HFFc6 (cell line): ENCODE measurements at places on chromosomes 12 and 14. TPM values are rescaled to one million over a fixed set of nuclear protein-coding genes. Genes with fewer than 3 reads are reported as not detected.

- DNase-seq, result no peak
Measured at GRCh38 chr14:98445718-98446117, 826.3 kb downstream of the BCL11B start.

DNA sequence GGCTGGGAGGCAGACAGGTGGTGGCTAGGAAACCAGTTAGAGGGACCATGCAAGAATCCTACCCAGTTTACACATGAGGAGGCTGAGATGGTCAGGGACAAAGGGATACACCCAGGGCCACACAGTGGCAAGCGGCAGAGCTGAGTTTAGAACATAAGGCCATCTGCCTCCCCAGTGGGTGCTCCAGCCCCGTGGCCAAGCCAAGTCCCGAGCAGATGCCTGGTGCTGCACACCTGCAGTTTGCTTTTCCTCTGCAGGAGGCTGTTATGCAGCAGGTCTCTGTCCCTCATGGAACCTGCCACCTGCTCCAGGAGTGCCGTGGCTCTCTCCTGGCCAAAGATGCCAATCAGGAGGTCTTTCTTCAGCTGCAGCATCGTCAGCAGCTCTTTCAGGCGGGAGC lies 70.8 kb downstream of the SYNE3 start:
- no peak for DNase-seq

DNA sequence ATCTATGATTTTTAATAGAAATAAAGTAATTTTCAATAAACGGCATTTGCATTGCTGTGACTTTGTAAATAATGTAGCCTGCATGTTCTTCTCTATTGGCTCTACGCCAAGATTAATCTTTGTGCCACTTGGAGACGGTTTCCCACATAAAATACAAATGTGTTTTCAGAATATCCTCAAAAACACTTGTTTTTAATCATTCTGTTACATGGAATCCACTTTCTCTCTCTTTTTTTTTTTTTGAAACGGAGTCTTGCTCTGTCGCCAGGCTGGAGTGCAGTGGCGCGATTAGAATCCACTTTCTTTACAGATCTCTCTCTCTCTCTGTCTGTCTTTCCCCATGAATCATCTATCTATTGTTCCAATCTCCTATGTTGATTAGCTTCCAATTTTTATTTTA lies 22.8 kb upstream of the SSPN start:
- DNase-seq, result no peak

DNA sequence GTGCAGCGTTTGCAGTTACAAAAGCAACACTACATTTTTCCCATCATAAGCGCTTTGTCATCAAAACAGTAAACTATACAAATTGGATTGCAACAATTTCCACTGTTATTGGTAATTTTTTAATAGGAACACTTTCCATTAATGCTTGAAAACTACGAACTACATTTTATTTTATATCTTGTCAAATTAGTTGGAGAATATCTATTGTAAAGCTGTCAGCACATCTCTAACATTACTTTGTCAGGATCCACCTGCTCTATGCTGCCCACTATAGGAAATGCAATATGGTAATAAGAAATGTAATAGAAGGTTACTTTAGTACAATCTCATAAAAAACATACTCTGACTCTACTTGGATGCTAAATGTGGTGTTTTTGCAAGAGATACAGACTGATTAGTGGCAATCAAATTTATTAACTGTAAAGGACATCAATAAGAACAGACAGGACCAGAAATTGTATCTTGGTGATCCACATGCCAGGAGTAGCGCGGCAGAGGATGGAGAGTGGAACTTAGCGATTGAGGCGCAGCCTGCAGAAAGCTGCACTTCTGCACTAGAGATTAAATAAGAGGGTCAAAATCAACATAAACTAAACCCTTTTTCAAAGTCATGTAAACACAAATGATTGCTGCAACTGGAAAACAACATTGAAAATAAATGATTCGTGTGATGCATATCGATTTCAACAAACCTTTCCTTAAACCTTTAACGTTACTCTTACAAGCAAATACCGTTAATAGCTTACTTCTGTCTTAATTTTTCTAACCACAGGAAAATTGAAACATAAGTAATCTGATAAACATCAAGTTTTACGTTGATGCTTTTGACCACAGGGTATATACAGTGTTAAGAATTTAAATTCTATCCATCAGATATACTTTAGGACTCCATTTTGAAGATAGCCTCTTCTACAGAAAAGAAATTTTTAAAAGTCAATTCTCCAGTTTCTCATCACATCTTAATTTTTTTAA lies 3.6 kb upstream of the ARID2 start:
- DNase-seq, result peak; percentile 51

The ZNF26 gene
- total RNA-seq, result 5.8 to 6.5 TPM (median 6.3 TPM) in 3 replicates

DNA sequence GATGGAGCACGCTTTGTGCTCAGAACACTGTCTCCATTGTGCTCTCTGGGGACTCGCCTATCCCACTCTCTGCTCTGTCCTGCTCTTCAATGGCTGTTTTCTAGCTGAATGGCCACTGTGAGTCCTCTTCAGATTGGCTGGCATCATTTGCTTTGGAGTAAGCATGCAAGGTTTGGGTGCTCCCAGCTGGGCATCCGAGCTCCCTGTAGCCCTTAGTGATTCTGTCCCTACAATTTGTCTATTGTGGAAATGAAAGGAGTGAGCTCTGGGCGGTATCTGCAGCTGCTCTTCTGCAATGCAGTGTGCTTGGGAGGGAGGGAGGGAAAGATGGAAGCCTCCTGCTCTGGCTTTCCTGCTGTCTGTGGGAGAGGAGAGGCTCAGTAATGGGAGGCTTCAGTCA lies 84.8 kb downstream of the SMOC1 start:
- no peak for DNase-seq

GRCh38 chr12:33205981-33206380 lies 233.6 kb downstream of the SYT10 start:
- DNase-seq, result no peak

GRCh38 chr12:47023311-47023710 lies 56.1 kb upstream of the PCED1B start:
- no peak for DNase-seq

- no peak for DNase-seq
Measured at GRCh38 chr14:50156111-50156510, 39.7 kb upstream of the VCPKMT start.

- DNase-seq, result no peak
Measured at GRCh38 chr14:73238941-73239340, 1.6 kb downstream of the PAPLN start.

The AACS gene
- total RNA-seq, result 23.1 to 31.5 TPM (median 29.5 TPM) in 3 replicates

DNA sequence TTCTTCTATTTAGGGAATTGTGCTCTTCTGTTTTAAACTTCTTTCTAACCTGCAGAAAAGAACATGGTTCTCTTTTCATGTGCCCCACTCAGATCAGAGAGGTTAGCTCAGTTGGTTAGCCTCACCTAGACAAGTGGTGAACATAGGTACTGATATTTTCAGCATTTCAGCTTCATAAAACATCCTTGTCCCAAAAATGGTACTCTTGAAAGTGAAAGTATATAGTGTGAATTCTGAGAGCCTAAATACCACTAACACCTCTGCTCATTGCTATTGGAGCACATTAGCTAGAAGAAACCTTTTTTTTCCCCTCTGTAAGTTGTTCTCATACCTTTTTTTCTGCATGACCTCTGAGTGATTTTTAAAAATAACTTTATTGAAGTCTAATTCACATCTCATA lies 17.6 kb downstream of the UBE3B start:
- DNase-seq, result no peak
